ENCODE measurements at places on chromosomes 13 and 19. TPM values are rescaled to one million over a fixed set of nuclear protein-coding genes. Genes with fewer than 3 reads are reported as not detected.
A peak's percentile ranks its signal among the peaks of the same experiment; 100 is the strongest.

DNA sequence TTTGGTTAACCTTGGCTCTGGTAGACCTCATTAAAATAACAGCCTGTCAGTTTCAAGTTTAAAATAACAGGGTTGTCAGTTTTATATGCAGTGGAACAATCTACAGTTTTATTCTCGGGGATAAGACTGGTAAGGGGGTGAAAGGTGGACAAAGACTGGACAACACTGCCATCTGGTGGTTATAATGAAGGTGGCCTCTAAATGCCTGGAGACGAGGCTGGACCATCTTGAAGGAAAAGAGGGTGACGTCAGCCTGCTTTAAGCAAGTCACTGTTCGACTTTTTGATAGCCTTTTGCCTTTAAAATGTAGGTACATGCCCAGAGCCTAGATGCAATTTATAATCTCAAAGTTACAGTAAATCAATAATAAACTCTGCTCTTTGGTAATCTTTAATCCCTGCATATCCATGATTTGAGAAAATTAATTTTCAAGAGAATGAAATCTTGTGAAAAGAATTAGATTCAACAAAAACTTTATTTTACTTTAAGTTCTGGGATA lies 117.0 kb downstream of the DCT start:
- DNase-seq, result peak; percentile 77

GRCh38 chr19:46678110-46678732 lies 17.2 kb upstream of the DACT3 start:
- no peak for DNase-seq

GRCh38 chr19:53826876-53827275 lies 2.8 kb upstream of the NLRP12 start:
- no peak for DNase-seq

GRCh38 chr19:35852029-35852780 lies at the start of gene NPHS1:
TSS of gene NPHS1 (minus strand) at chr19:35852504. CDS start at chr19:35851837, 667 bp downstream.
- DNase-seq, result no peak

- no peak for DNase-seq
Observed at GRCh38 chr13:25584087-25584486, 212.3 kb downstream of the ATP8A2 start.

- no peak for DNase-seq
Observed at GRCh38 chr19:38172001-38172400, 52.0 kb downstream of the DPF1 start.

DNA sequence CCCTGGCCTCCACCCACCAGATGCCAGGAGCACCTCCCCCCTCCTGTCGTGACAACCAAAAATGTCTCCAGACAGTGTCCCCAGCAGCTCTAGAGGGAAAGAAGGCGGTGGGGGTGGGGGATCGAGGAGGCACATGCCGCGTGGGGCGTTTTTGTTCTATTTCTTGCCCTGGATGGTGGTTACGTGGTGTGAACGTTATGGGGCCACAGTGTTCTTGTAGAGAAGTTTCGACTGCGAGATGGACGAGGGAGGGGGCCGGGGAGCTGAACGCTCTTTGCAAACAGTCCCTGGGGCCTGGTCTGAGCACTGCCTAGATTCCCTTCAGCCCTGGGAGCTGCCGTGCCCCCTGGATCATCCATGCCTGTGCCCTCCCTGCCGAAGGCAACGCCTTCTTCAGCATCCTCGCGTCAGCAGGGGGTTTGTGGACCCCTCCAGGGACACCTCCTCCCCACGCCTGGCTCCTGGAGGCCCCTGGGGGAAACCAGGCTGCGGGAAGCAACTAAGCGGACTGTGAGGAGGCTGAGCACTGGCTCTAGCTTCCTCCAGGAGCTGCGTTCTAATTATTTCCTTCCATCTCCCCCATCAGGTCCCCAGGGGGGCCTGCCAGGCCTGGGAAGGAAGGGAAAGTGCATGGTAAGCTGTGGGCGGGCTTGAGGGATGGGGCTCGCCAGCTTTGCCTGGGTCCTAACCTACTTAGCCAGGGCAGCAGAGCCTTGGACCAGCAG lies 131.5 kb downstream of the IER2 start:
- DNase-seq, result no peak

DNA sequence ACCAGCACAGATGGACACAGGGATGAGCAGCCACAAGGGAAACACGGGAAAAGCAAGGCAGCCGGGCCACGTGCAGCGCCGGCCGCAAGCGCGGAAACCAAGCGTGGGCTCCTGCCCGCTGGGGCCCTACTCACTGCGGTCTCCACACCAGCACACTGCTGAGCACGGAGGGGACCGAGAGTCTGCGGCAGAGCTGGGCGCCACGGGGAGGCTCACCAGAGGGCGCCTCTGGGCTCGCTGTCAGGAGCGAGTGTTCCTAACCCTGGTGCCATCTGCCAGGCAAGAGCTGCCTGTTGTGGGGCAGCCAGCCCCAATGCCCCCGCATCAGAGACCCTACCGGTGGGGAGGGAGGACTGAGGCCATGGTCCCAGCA lies 26.5 kb downstream of the MPND start:
- DNase-seq, result no peak

DNA sequence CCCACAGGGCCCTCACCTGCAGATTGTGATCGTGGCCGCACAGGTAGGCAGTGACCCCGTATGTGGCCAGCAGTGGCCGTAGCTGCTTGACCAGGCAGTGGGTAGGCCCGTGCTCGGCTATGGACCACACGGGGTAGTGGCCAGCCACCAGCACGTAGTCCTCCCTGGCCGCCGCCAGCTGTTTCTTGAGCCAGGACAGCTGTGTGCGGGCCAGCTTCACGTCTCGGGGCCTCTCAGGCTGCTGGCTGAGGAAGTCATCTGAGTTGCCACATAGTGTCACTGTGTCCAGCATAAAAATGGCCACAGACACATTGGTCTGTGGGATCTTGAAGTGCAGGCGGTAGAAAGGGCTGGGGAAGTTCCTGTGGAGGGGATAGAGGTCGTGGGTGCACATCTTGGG lies 1.2 kb downstream of the ACP5 start:
- DNase-seq, result no peak

GRCh38 chr19:28334419-28334818 lies 878.5 kb downstream of the UQCRFS1 start:
- DNase-seq, result no peak

- DNase-seq, result no peak
Observed at GRCh38 chr13:20891034-20891433, 11.5 kb downstream of the XPO4 start.

- DNase-seq, result no peak
Observed at GRCh38 chr13:95650696-95651095, 6.2 kb upstream of the DZIP1 start.

CGB5 gene
- total RNA-seq, result not detected

ZDHHC20 gene
- total RNA-seq, result 209 TPM

IL27RA gene
- total RNA-seq, result 2.0 TPM

APOC1 gene
- total RNA-seq, result 3.5 TPM

IRGC gene
- not detected for total RNA-seq

RNASEH2B gene
- 154 TPM for total RNA-seq
